ENCODE measurements at places on chromosomes 4 and X.

GRCh38 chr4:52572936-52573485, 86.1 kb downstream of the USP46 start:
- no peak for DNase-seq

GRCh38 chr4:72629540-72629939, 60.5 kb upstream of the ADAMTS3 start:
- DNase-seq, result no peak

- no peak for DNase-seq
Observed at GRCh38 chr4:81021981-81022380, 8.5 kb upstream of the BMP3 start.

GRCh38 chr4:150367326-150367725, 214.6 kb upstream of the MAB21L2 start:
- DNase-seq, result no peak

- no peak for DNase-seq
Observed at GRCh38 chrX:47177079-47177478, 16.6 kb upstream of the UBA1 start.

DNA sequence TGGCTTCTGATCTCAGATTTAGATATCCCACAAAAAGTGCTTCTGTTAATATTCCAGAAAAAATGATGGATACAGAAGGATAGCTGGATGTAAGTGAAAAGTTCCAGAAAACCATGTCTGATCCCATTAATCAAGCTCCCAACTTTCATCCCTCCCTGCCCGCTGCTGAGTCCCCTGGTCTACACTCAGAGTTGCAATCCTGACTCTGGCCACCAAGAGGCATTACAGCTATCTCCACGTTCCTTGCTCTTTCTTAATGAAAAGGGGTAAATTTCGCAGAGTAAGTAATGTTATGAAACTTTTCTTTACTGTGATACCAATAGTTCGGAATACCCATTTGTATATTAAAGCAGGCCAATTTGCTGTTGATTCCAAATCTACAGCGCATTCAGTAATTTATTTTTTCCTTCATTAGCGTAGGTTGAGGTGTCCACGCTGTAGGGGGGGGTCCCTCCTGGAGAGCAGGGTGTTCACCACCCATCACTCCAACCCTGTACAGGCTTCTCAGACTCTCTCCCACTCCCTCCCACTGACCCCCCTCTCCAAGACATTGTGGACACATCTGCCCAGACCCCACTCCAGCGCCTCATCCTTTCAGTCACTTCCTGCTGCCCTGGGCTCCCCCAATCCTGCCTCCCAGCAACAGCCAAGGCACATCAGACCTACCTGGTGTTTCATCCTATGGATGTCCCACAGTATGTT, 55.1 kb downstream of the RAB40A start:
- DNase-seq, result no peak

DNA sequence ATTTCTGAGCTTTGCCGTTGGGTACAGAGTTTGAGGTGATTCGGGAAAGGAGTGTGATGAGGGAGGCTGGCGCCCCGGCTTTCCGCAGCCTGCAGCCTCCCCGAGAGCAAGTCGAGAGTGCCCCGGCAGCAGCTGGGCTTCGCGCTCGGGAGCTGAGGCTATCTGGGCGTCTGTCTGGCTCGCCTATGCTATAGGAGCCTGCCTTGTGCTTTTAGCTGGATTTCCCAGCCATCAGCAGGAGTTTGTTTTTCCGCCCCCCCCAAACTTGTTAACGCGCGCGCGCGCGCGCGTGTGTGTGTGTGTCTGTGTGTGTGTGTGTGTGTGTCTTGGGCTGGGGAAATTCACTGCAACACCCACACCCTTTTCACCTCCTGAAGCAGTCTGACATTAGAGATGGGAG, 765 bp upstream of the DGKK start:
- DNase-seq, result no peak

DNA sequence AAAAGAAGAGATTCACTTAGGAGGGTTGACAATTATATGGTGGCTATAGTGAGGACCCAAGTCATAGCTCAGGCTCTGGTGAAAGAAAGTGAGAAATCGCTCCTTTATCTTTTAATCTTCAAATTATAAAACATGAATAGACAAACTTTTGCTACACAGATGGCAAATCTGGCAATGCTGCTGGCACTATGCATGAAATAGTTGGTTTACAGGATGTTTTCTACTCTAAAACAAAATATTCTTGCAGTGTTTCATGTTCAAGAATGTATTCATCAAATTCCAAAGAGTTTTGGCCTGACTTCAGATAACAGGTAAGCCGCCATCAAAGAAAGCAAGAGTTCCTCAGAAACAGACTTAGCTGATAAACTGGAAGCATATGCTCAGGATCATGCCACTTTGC, 801.2 kb downstream of the C4orf33 start:
- no peak for DNase-seq

DNA sequence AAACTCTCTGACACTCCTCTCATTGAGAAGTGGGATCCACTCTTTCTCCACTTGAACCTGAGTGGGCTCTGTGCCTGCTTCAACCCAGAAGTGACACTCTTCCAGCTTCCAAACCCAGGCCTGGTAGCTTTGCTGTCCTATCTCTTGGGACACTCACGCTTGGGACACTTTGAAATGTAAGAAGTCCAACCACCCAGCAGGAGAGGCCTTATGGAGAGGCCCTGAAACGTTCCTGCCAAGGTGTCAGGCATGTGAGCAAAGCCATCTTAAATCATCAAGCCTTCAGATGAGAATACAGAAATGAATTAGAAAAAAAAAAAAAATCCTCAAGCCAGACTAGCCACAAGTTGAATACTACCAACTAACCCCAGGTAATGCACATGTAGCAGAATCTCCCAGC, 30.2 kb downstream of the RBM47 start:
- DNase-seq, result no peak

DNA sequence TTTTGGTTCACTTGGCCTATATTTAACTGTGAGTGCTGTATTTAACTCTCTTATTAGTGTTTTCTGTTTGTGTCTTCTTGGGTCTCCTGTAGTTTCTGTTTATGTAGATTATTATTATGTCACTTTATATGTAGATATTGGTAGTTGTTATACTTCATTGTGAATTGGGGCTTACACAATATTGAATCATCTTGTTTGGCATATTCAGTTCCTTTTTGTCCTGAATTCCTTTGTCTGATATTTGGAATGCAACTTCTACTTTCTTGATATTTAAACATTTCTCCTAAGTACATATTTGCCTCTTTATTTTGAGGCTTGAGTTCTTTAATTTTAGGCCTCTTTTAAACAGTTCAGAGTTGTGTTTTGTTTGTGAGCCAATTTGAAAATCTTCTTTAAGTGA, 544.8 kb upstream of the ADGRL3 start:
- no peak for DNase-seq

GRCh38 chr4:56128213-56128612, 179.5 kb downstream of the CEP135 start:
- DNase-seq, result no peak

DNA sequence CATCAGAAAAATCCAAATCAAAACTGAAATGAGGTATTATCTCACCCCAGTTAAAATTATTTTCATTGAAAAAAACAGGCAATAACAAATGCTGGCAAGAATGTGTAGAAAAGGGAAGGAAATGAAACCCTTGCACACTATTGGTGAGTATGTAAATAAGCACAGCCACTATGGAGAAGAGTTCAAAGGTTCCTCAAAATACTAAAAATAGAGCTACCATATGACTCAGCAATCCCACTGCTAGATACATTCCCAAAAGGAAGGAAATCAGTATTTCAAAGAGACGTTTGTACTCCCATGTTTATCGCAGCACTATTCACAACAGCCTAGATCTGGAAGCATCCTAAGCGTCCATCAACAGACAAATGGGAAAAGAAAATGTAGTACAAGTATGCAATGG, 932.4 kb downstream of the PCDH18 start:
- DNase-seq, result no peak

All from activated CD4-positive, alpha-beta T cell treated with anti-CD3 and anti-CD28 coated beads for 1 hour (primary cell).